CD4-positive, alpha-beta T cell treated with Interleukin-4 for 4 hours (primary cell): ENCODE measurements at places on chromosomes 3 and 15.
A peak's percentile ranks its signal among the peaks of the same experiment; 100 is the strongest.

DNA sequence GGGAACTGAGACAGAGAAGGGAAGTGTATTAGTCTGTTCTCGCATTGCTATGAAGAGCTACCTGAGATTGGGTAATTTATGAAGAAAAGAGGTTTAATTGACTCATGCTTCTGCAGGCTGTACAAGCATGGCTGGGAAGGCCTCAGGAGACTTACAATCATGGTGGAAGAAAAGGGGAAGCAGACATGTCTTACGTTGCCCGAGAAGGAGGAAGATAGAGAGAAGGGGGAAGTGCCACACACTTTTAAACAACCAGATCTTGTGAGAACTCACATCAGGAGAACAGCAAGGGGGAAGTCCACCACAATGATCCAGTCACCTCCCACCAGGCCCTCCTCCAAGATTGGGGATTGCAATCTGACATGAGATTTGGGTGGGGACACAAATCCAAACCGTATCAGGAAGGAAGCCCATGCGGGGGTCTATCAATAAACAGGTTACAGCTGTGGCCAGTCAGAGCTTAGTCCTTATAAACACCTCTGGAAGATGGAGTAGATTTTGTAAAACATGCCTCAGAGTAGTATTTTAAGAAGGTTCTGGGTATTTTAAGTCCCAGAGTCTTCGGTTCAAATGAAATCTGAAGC, 153.9 kb downstream of the GHSR start:
- DNase-seq = no peak

- no peak for DNase-seq
These were observed 60.5 kb downstream of the VGLL4 start for GRCh38 chr3:11583235-11583634.

GRCh38 chr3:120416868-120417267, 33.9 kb downstream of the FSTL1 start:
- no peak for DNase-seq

DNA sequence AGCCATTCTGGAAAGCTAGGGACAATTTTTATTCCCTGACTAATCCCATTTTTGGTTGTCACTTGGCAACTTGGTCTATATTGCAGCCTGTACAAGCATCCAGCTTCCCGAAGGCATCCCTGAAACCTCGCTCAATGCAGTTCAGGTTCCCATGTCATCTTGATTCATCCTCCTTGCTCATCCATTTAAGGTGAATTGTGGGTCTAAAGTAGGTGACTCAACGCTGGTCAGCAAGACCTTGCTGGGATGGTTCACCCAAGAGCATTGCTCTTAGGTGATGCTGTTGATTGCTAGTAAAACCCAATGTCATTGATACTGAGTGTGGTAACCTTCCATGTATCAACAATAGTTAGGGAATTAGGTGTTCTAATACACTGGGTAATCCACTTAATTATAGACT, 13.1 kb upstream of the RAB8B start:
- DNase-seq = no peak

- DNase-seq = no peak
These were observed 226.6 kb upstream of the TLE3 start for GRCh38 chr15:70324001-70324974.

GRCh38 chr15:76057332-76058000, 2.3 kb upstream of the TMEM266 start:
- peak; percentile 52 for DNase-seq

DNA sequence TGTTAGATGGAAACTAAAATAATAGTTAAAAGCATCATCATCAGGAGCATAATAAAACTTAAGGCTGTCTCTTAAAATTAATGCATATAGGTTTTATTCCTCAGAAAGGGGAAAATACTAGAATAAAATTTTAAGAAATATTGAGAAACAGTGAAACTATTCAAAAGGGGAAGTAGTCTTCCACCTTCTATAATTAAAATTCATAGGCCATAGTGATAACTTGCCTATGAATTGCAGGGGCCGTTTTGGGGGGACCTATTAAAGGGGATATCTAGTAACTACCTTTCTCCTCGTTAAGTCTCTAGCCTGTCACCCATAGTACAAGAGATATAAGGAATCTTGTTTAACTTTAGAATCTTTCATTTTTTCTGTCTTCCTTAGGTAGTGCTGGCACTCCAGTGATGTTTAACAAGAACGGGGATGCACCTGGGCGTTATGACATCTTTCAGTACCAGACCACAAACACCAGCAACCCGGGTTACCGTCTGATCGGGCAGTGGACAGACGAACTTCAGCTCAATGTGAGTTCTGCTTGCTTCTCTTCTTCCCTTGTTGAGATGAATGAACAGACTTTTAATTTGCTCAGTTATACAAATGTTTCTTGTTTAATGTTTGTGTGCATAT, 600.4 kb downstream of the GRM7 start:
- no peak for DNase-seq

GRCh38 chr3:179082416-179082815, 10.8 kb upstream of the ZMAT3 start:
- no peak for DNase-seq

- no peak for DNase-seq
These were observed 102.2 kb downstream of the PTPRG start for GRCh38 chr3:61663356-61664104.

- no peak for DNase-seq
These were observed 57.5 kb upstream of the GSK3B start for GRCh38 chr3:120151791-120152190.

- no peak for DNase-seq
These were observed 22.8 kb upstream of the SMAD3 start for GRCh38 chr15:67042551-67043142.

GRCh38 chr3:154933581-154933980, 146.5 kb upstream of the MME start:
- no peak for DNase-seq

- peak; percentile 85 for DNase-seq
These were observed 40.5 kb upstream of the AP3B2 start for GRCh38 chr15:82749951-82750830.

DNA sequence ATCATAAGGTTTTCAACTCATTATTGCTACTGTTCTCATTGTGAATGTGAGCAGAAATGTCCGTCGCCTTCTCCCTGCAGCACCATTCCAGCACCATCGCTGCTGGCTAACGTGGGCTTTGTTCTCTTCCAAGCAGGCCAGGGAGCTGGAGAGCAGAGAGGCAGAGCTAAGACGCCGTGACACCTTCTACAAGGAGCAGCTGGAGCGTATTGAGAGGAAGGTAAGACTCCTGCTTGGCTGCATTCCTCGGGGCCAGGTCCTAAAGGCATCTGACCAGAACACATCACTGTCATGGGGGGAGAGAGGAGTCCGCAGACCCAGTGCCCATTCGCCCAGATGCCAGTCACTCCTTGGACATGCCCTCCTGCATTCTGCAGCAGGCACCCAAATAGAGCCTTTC, 130.4 kb upstream of the PLXNA1 start:
- DNase-seq = no peak

DNA sequence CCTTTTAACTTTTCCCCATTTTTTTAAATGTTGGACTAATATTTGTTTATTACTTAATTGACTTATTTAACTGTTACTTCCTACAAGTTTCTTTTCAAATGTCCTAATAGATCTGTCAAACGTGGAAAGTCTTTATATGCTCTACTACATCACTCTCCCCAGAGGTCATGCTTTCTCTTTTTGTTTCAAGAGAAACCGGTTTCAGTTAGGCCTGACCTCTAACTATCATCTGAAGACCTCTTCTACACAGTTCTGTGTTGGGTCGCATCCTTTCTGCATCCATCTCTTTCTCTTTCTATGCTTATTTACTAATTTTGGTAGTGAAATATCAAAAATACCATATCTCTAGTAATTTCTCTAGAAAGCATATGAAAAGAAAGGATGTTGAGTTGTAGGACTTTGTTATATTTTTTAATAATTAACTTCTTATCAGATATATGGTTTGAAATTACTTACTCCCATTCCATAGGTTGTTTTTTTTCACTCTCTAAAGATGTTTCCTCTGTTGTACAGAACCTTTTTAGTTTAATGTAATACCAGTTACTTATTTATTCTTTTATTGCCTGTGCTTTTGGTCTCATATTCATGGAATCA, 781.2 kb upstream of the ARPP21 start:
- no peak for DNase-seq

- no peak for DNase-seq
These were observed 74.6 kb upstream of the PRR23E start for GRCh38 chr3:127118366-127118765.

DNA sequence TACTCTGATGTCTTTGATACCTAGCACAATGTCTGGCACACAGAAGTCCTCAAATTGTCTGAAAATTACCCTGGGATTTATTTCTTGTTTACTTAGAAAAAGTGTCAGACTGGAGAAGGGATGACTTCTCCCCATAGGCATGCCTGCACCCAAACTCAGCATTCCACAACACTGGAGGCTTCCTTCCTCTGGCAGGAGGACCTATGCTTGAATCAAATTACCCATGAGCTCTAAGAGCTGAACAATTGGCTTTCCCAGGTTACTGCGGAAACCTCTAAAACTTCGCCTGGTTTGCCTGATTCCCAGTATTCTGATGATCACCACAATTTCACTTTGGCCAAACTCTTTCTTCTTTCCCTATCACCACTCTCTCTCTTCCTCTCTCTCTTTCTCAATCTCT, 217.4 kb downstream of the DIPK2A start:
- DNase-seq = no peak

DNA sequence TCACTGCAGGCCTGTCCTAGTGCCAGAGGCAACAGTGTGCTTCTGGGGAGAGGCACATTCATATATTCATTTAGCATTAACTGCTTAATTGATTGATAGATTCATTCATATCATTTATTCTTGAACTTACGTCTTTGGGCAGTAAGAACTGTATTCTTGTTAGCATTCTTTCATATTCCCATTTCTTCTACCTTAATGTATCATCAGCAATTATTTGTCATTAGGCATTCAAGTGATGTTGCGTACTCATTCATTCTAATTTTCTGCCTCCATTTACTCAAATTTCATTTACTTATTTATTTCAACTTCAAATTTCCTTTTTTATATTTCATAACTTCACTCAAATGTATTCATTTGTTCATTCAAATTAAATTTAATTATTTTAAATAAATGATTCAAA, 31.5 kb upstream of the CCR4 start:
- no peak for DNase-seq

GRCh38 chr15:66046326-66046725, 177.0 kb downstream of the RAB11A start:
- DNase-seq = no peak

DNA sequence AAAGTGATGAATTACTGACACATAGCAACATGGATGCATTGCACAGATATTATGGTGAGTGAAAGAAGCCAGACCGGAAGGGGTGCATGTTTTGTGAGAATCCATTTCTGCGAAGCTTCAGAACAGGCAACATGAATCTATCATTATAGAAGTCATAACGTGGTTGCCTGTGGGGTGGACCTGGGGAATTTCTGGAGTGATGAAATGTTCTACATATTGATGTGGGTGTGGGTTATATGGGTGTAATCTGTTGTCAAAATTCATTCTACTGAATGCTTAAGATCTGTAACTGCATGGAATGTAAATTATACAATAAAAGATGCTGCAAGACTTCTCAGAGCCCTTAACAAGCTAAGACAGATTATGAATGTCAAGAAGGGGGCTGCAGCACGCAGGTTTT, 25.2 kb upstream of the TSPAN3 start:
- no peak for DNase-seq

GRCh38 chr3:71112576-71112975, 471.0 kb downstream of the FOXP1 start:
- no peak for DNase-seq

- no peak for DNase-seq
These were observed 61.7 kb downstream of the CCNL1 start for GRCh38 chr3:157098121-157098822.

DNA sequence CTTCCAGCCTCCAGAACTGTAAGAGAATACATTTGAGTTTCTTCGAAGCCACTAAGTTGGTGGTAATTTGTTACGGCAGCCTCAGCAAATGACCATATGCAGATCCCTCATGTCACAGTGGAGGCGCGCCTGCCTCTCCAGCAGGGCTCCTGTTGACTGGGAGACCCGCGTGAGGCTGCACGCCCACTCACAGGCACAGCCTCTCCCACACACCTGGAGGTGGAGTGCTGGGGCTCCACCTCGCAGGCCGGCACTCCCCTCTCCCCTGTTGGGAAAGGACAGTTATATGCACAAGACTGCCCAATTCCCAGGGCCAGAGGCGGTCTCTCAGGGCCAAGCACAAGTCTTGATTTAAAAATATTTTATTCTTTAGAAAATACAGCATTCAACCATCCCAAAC, 2.8 kb upstream of the TLR9 start:
- no peak for DNase-seq

DNA sequence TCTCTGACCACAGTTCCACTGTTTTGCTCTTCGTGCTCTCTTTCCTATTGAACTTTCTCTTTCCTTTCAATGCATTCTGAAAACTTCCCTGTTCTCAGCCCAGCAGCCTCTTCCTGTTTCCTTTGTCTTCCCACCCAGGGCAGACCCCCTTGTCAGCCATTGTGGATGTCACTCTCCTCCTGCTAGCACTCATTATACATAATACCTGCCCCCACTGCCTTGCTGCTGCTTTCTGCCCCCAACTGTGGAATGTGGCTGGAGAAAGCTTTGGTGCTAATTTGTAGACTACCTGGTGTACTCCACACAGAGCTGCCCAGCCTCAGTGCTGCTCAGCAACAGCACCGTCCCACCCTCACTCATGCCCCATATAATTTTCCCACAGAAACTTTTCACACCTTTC, 80.2 kb downstream of the CHCHD6 start:
- no peak for DNase-seq

- DNase-seq = no peak
These were observed 16.6 kb upstream of the ADIPOQ start for GRCh38 chr3:186825872-186826409.

DNA sequence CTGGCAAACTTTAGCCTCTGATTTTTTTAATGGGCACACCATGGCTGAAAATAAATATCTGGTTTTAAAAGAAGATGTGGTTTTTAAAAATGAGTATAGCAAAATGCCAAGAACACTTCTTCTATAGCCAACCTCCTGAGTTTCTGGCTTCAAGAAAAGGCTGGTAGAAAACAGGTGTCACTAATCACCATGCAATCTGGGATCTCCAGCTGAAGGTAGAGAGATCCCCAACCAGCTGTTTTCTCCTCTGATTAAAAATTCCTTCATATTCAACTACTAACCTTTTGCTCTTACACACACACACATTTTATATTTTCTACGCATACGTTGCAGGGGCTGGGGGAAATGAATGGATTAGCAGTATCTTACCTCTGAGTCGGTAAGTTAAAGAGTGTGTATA, 279.6 kb upstream of the ROBO2 start:
- DNase-seq = no peak

DNA sequence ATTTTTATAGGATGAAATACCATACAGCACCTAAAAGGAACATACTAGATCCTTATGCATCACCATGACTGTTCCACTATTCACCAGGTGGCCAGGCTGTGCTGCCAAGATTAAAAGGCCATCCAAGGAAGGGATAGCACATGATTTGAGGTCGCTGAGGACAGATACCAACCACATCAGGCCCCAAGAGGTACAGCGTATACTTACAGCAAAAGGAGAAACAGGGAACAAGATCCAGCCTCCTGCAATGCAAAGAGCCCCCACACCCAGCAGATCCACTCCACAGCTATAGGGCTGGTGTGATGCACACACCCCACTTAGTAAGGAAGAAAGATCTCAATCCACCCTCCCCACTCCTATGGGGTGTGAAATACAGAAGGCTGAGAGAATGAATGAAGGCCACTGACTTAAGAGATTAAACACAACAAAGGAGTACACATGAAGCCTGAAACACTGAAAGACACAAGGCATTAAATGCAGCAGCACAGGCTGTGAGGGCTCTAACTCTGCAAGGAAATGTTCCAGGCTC, 32.0 kb upstream of the ZNF445 start:
- no peak for DNase-seq
